CD4-positive, alpha-beta T cell treated with Interleukin-4 for 1 hour (primary cell): ENCODE measurements at places on chromosomes 2 and 18.

- no peak for DNase-seq
Observed at GRCh38 chr2:155100261-155100660, 401.8 kb downstream of the KCNJ3 start.

DNA sequence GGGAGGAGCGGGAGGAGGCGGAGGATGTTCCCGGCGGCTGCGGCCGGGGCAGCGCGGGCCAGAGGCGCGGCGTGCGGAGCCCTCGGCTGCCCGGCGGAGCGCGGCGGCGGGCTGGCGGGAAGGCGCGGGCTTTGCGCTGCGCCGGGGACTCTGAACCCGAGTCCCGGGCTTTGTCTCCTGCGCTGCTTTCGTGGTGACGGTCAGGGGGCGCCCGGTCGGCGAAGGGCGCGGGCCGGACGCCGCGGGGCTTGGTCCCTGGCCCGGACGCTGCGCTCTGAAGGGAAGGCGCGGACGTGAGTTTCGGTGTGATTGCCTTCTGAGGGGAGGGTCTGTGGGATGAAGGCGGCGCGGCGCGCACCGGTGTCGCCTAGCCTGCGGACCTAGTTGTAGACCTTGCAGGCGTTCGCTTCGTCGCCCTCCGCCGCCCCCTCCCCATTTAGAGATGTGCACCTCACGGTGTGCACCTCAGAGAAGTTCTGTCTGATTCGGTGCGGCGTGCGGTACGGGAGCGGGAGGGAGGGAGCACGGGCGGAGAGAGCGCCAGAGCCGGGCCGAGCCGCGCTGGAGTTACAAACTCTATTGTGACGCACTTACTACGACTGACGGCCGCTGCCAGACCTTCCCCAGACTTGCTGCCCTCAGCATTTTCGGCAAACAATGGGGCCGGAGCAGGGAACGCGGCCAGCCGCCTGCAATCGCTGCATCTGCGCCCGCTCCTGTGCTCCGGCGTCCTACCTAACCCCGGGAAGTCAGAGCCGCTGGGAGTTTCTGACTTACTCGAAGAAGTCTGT lies 2.1 kb downstream of the BCL2L11 start:
- DNase-seq = peak; percentile 54

- no peak for DNase-seq
Observed at GRCh38 chr2:104755026-104755878, 98.7 kb upstream of the POU3F3 start.

DNA sequence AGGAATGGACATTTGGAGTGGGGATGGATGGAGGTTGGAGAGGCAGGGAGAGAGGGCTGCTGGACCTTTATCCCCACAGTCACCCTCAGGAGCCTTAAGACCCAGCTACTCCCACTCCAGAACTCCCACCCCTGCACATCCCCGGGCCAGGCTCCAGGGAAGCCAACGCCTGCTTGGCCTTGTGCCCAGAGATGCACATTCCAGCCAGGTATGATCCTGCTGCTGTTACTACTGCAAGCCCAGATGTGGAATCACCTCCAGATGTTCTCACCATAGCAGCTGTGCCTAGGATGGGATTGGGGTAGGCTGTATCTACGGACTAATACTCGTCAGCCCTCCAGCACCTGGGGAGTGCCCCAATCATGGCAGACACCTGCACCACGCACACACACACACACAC lies 71.7 kb downstream of the ZFP36L2 start:
- DNase-seq = no peak

GRCh38 chr2:103656558-103656957 lies 894.7 kb downstream of the TMEM182 start:
- DNase-seq = no peak

GRCh38 chr2:159922563-159922962 lies 124.6 kb upstream of the CD302 start:
- DNase-seq = no peak

DNA sequence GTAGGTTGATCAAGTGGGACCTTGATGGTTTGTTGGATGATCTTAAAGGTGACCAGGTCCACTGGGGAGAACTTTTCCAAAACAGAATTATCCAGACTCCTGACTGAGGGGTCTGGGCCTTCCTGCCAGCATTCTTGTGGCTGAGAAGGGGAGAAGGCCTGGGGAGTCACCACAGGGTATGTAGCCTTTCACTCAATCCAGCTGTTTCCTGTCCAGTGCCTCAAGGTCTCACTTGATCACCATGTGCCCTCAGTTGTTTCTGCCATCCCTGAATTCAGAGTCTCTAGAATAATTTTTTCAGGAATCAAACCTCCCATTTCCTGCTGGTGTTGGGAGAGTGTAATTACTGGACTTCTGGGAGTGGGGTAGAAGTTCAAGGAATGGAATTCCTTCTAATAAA lies 54.4 kb upstream of the TANC1 start:
- DNase-seq = no peak

DNA sequence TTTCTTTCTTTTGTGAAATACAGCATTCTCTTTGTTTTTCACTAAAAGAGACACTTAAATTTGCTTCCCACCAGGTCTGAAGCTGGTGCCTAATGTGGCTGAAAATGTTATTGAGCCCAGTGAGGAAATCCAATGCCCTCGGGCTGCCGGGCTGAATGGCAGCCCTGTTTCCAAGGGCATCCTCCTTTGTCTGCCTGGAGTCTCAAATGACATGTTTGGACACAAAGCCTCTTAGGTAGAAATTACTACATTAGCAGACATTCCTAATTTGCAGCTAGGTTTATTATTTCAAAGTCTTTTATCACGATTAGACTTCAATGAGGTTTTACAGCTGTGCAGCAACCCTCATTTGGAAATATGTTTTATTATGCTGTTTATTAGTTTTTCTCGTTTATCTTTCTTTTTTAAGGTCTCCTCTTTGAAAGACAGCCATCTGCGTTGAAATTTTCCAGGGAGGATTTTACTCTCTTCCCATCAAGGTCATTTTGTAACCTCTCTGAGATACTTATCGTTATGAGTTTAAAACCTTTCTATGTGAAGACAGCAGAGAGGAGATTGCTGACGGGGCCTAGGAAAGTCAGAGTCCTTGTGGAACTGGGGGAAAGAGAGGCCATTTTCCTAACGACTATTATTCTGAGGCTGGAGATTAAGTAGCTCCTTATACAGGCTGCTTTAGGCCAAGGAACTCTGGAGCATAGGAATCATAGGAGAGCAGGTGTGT lies 59.0 kb upstream of the ZNF532 start:
- DNase-seq = no peak

GRCh38 chr2:35651688-35652323 lies 703.8 kb upstream of the CRIM1 start:
- DNase-seq = no peak

DNA sequence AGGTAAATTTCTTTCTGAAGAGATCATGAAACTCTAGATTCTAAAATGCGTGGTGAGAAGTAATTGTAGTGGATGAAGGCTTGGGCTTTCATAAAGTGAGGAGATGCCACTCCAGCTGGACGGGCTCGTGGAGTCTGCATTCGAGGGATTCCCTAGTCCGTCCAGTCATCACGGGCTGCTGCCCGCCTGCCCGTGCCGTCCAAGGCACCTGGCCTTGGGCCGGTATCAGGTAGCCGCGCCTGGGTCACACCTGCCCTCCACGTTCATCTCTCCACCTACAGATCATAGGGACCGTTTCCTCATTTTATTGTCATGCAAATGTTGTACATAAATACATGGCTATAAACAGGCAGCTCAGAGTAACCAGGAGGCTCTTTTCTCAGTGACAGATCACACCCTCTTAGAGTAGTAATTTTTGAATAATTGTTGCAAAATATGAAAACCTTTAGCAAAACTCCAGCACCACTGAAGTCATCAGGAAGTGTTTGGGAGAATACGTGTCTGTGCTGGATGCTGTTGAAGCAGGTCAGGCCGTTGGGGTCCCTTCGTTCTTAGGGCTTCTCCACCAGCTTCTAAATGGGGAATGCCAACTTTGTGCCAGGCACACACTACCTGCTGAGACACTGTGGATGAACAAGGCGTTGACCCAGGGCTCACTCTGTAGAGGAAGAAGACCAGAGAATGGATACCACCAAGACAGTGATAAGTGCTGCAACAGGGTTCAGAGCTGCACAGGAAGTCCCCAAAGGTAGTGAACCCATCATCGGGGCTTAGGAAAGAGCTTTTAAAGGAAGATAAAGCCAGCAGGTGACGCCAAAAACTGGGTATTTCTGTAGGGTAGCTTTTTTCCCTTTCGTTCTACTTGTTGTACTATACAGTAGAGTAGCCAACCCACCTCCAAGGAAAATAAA lies 112.5 kb downstream of the FAM210A start:
- DNase-seq = peak; percentile 53

- DNase-seq = no peak
Observed at GRCh38 chr18:21660078-21660477, 44.5 kb downstream of the ABHD3 start.

- DNase-seq = no peak
Observed at GRCh38 chr2:142104134-142104758, 26.6 kb downstream of the LRP1B start.

DNA sequence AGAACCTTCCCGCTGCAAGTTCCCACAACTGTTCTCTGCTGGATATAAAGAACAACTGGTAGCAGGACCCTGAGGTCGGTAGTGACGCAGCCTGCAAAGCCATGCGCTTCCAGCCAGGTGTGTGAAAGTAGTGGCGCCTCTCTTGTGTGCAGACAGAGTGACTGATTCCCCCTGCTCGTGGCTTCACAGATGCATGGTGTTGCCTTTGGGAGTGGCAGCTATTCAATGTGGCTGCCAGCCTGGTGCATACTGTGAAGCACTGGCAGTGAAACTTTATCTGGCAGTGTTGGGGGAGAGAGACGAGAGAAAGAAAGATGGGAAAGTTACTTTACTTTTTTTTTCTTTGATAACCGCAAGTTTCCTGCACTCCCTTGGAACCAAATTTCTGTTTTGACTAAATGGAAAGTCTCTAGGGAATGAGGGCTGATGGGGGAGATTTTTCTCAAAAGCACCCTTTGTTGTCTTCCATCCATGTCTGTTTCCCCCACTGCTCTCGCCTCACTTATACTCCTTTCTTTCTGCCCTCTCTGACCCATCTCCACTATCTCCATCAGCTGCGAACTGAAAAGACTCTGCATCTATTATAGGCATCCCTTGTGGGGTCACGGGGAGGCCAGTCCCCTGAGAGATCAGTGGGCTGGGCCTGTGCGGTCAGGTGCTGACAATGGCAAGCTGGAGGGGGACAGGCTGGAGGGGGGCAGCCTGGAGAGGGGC lies 90.0 kb upstream of the TNP1 start:
- no peak for DNase-seq

DNA sequence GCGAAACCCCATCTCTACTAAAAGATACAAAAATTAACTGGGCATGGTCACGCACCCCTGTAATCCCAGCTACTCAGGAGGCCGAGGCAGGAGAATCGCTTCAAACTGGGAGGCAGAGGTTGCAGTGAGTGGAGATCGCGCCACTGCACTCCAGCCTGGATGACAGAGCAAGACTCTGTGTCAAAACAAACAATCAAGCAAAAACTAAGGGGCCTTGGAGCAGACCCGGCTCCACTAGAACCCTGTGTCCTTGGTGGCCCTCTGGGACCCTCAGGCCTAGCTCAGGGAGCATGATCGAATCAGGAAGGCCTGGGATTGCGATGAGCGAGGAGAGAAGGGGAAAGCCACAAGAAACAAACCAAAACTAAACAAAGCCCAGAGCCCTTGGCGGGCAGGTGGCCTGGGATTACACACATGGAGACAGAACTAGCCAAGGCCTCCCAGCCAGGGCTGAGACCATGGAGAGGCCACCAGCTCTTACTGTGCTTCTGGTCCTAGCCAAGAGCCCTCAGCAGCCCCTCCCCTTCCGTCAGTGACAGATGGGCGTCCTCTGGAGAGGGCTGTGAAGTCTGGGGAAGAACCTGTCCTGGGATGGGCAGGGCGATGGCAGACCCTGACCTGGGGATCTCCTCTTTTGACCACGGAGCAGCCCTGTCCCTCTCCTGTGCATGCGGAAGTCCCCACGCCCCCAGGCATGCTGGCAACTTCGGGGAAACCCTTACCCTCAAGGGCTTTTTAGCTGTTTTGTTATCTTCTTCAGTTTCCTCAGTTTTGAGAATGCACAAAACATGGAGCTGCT lies 27.4 kb upstream of the CATIP start:
- no peak for DNase-seq

DNA sequence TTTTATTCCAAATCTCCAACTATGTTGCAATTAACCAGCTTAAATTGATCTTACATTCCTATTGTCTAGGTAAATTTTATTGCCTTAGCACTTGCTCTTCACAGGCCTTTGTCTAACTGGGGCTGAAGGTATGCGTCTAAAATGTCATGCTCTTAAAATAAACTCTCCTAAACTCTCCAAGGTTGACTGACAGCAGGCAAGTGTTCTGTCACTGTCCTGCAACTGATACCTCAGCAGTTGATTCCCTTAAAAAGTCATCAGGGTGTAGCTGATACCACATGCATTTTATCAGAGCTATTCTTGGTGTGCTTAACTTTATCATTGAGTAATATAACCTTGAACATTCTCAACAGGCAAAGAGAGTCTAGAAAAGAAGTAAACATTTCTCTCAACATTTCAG lies 680 bp downstream of the TTN start:
- no peak for DNase-seq

GRCh38 chr2:83899271-83899670 lies 559.8 kb downstream of the SUCLG1 start:
- no peak for DNase-seq

DNA sequence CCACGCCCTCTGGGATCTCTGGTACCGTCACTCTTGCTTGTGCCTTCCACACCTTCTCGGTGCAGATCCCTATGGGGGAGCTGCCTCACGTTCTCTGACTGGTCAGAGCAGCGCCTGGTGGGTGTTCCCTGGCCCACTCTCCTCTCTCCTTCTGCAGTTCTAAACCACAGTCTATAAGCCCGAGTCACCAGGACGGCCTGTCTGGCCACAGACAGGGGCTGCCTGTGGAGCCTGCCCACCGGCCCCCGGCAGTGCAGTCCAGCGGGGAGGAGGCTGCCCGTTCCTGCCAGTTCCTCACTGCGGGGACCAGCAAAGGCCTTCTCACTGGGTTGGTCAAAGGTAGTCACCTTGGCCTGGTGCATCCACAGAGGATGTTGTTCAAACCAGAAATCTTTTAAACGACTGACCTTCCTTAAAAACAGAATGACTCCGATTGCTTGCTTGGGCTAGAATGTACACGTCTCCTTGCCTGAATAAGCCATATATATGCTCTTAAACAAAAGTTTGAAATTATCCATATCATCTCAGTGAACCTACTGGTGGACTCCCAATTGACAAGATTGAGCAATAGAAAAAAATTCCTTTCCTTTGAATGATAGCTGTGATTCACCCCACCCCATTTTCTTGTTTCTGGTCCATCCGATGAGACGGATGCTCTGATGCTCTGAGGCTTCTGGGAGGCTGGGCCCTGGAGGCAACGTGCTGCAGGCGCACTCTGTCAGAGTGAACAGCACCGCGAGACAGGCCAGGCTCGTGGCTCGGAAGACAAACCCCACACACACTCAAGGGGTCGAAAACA lies 61.2 kb downstream of the RALBP1 start:
- no peak for DNase-seq

DNA sequence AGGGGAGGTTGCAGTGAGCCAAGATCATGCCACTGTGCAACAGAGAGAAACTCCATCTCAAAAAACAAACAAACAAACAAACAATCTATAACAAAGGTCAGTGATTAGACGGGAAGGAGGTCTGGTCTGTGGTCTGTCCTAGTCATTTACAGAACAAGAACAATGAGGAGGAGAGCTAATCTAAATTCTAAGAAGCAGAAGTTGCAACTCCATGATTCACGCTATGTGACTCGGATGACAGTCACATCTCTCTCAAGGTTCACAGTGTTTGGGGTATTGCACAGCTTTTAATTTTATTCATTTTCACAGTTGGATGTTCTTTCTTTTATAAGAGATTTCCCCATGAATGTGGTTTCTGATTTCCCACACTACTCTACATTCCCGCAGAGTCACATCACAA lies 218.7 kb upstream of the PIEZO2 start:
- no peak for DNase-seq

GRCh38 chr2:128640166-128640844 lies 321.6 kb upstream of the HS6ST1 start:
- no peak for DNase-seq
